ENCODE measurements at places on chromosomes 6 and 20.
A peak's percentile ranks its signal among the peaks of the same experiment; 100 is the strongest.

- no peak for DNase-seq
Measured at GRCh38 chr20:10297684-10298240, 79.1 kb downstream of the SNAP25 start.

DNA sequence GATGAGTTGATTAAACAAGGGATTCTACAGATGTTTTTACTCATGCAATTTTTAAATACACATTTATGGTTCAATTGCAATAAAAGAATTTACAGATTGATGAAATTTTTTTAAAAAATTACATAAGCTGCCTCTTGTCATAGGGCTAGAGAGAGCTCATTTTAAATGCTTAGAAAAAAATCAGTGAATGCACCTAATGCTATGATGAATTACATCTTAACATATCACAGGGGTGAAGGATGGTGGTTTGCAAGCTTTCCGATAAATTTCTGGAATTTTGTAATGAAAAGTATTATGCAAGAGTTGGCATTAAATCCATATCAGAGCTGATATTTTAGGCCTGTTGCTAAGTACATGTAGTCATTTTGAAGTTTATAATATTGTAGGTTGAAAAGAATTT is 29.6 kb downstream of the DSE start:
- no peak for DNase-seq

DNA sequence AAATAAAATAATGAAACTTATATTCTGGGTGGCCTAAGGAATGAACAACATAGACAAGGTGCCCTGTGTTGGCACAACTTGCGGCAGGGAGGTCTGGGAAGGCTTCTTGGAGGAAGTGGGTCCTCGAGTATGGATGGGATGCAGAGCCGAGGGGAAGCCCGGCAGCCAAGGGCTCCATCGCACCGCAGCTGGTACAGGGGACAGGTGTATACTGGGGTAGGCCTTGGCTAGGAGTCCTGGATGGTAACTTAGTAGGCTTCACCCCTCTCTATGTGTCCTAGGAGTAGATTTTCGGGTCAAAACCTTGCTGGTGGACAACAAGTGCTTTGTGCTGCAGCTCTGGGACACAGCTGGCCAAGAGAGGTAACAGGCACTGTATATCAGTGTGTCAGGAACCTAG is 28.0 kb downstream of the RAB44 start:
- DNase-seq = no peak

DNA sequence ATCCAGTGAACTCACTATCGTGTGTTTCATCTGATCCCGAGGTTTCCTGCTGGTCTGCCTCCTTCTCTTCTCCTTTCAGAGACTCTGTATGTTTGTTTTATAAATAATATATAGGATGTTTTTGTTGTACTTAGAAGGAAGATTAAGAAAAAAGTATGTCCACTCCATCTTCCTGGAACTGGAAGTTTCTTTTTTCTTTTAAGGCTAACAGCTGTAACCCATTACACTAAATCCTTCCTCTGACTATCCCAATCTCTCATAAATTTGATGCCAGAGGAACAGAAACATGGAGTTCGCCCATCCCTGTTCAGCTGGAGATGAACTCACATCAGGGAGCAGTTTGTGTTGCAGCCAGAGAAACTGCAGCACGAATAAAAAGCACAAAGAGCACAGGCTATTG is 20.7 kb downstream of the RIPK1 start:
- no peak for DNase-seq

DNA sequence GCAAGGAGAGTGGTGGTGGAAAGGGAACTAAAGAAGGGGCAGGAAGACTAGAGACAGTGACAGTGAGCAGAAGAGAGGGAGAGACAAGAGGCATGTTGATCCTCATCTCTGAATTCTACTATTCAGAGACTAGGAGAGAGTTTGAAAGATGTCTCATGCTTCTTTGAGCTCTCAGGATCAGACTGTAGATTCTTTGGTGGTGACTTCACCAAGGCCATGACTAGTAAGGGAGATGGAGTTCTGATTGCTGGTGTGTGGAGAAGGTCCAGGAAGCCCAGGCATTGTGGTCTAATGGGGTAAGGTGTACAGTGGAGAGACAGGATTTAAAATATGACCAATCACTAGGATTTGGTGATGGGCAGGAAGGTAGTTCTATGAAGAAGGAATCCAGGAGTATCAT is 713 bp downstream of the WFDC9 start:
- no peak for DNase-seq

GRCh38 chr20:57625181-57625958 is 5.1 kb upstream of the ZBP1 start:
- DNase-seq = no peak

DNA sequence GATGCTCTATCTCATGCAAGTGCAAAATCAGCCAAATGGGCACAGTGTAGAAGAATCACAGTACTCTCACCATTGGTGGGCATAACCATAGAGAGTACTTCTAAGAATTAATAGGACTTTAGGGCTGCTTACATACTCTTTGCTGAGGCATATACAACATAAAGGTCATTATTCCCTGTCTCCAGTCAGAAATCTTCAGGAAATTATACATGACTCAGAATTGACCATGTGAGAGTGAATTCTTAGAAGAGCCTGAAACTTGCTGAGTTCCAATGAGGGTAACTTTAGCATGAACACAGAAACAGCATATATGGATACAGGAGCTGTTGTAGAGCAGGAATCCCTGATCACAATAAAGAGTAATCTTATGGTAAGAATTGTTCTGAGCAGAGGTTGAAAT is 498.7 kb downstream of the TENT5A start:
- DNase-seq = no peak

- DNase-seq = peak; percentile 27
Measured at GRCh38 chr6:160634706-160635105, 29.4 kb downstream of the LPA start.

- DNase-seq = no peak
Measured at GRCh38 chr6:118724211-118724610, 72.8 kb upstream of the CEP85L start.

GRCh38 chr6:20126789-20127653 is 85.2 kb downstream of the MBOAT1 start:
- DNase-seq = peak; percentile 48

- DNase-seq = no peak
Measured at GRCh38 chr6:14009431-14009830, 84.7 kb downstream of the RNF182 start.

DNA sequence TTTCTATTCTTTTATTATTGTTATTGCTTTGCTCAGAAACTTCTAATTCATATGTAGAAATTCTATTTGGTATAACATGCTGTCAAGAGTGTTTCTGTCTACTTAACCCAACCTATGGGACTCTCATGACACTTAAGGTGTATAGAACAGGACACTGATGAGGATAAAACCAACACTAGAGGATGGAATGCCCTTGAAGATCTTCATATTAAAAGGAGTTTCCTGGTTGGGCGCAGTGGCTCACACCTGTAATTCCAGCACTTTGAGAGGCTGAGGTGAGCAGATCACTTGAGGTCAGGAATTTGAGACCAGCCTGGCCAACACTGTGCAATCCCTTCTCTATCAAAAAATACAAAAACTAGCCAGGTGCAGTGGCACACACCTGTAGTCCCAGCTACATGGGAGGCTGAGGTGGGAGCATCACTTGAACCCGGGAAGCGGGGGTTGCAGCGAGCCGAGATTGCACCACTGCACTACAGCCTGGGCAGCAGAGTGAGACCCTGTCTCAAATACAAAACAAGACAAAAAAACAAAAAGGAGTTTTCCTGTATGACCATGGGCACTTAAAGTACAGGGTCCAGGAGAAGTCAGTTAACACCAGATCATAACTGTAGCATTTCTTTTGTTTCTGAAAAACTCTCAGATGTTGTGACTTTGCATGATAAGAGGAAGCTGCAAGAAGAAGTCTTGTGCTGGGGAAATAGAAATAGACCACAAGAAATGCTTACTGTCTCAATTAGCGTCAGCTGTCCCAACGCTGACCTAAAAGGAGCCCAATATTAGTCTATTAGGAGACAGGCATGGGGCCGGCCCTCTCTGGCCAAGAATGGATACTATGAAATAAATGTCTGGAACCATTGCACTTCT is 38.9 kb upstream of the CD2AP start:
- DNase-seq = no peak

DNA sequence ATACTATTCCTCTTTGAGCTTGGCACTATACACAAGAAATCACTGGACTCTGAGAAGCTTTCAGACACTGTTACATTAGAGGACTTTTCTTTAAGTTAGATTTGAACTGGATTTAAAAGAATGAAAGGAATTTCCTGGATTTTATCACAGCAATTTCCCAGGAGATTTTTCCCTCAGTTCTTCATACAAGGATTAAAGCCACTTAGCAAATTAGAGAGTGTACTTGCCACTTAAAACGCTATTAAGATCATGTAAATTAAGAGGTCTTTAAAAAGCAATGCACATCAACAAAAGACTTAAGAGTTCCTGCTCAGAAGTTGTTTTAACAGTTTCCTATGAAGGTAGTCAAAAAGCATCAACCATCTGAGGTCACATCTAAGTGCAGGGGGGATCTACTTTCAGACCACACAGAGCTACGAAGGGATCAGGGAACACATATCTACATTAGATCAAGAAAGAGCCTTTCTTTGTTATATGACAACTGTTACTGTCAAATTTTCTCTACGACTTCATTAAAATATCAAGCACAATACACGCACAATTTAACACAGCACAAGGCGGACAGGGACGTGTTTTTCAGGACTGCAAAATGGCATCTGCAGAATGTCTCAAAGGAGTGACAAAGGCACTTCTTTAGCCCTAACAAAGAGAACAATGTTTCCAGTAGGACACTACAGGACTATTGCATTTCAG is 65.8 kb downstream of the EPB41L2 start:
- no peak for DNase-seq

DNA sequence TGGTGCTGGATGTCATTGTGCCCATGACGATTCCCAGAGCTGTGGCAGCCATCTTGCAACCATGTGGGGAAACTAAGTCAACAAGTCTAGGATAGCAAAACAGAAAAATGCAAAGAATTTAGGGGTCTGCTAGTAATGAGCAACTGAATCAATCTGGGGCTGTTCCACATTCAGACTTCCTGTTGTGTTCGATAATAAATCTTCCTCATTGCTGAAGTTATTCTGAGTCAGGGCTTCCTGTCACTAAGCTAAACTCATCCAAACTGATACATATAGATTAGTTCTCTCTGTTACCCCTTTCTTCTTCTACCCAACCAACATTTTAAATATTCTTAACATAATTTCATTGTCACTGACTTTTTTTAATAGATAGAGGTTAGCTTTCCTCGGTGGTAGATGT is 205.9 kb downstream of the HACE1 start:
- no peak for DNase-seq

DNA sequence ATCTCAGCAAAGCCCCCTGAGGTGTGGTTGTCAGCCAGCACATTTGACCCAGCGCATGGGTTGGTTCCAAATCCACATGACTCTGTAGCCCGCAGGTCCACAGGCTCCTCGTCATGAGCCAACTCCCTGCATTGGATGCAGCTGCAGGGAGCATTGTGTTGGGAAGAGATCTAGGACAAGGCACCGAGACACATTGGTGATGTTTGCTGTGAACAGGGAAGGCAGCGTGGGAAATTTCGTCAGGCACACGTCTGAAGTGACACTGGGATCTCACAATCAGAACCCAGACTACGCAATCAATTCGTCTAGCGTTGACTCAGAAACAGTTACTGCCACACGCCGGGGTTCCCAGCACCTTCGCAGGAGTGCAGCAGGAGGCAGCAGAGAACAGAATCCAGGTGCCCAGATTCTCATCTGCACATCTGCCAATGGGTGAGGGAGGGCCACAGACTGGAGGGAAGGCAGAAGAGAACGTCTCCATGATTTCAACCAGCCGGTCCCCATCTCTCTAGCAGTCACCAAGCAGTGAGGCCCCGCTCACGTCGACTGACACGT is 177.0 kb downstream of the TTLL2 start:
- DNase-seq = no peak

DNA sequence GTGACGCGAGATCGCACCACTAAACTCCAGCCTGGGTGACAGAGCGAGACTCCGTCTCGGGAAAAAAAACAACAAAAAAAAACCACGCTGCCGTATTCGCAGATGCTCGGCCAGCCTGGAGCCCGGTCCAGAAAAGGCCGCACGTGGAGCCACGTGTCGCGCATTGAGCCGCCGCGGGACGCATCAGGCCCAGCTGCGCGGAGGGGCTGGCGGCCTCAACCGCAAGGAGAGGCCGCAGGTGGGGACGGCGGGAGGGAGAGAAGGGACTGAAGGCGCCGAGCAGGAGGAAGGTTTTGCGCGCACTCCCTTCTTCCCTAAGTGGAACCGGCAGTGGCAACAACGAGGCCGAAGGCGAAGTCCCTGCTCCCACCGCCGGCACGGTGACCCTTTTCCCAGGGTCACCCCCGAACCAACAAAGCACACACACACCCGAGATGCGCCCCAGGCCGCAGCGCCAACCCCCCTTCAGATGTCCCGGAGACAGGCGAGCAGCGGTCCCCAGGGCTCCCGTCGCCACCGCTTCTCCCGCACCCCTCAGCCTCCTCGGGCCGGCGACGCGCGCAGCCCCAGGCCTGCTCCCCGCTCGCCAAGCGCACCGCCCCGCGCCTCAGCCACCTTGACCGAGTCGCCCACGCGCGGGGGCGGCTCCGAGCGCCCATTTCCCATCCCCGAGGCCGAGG is 681 bp downstream of the SYCP2 start:
- no peak for DNase-seq

DNA sequence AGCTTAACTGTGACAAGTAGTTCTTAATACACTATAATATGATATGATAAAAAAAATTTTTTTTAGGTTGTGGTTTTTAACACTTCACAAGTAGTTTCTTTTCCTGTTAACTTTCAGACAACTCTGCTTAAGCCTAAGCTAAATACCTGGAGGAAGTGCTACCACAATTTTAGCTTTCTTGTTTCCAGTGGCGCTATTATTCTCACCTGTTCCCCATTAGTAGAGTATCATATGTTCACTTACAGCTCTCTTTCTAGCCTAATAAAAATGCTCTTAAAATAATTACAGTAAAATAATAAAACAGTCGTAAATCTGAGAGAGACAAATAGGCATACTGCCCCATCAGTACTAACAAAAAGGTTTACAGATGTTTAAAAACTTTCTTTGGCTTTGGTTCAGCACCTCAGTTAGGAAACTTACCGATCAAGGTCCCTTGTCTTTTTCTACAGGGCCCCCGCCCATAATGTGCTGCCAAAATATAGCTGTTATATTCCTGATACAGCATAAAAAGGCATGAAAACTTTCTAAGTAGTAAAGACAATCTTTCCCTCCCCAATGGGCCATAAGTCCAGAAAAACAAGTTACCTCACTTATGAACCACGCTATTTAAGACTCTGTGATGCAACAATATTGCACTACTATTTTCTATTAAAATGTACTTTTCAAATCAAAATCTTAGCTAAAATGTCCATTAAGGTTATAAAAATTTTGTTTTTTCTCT is 57.9 kb downstream of the SESN1 start:
- DNase-seq = no peak

DNA sequence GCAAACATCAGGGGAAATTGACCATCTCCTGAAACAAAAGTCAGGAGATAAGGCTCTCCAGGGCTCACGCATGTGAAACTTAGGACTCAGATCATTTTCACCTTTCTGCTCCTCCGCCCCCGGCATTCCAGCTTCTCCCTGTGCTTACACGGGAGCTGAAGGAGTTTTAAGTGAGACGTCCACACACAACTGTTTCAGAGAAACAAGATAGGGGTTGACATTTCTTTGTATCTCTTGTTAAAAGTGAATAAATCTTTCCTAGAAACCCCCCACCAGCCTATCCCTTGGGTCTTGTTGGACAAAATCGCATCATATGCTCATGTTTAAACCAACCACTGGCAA is 46.1 kb downstream of the FAM50B start:
- no peak for DNase-seq

- DNase-seq = no peak
Measured at GRCh38 chr6:28523241-28523622, 2.4 kb upstream of the GPX5 start.

Data from omental fat pad (tissue), 4 donors.